ENCODE measurements at places on chromosomes 13 and 19.

DNA sequence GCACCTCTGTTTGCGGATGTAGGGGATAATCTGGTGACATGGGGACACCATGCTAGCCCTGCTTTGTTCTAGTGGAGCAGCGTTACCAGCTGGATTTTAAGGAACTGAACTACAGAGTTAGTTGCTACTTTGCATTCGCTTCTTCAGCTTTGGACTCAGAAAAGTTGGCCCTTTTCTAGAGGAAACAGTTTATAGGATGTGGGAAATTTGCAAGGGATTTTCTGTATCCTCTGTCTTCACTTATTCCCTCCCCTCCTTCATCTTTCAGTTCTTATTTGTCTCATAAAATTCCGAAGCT is 2.1 kb downstream of the GATAD2A start:
- peak; percentile 53 for DNase-seq

- DNase-seq: no peak
Measured at GRCh38 chr13:50153401-50153800, 138.2 kb downstream of the KCNRG start.

DNA sequence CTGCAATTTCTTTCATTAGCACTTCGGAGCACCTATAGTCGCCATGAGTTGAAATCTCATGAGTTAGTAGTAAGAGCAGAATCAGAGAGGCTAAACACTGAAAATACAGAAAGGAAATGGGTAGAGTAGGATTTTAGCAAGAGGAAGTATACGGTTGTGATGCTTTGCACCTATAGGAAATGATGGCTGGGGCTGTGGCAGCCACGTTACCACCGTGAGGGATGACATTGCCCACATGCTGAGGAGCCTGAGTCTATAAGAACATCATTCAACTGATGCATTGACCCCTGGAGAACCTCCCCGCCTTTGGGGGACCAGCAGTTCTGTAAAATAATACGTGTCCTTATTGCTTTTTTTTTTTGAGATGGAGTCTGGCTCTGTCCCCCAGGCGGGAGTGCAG is 20.4 kb downstream of the FAM187B start:
- no peak for DNase-seq

GRCh38 chr13:80924596-80924995 is 583.7 kb upstream of the SPRY2 start:
- DNase-seq: no peak

- no peak for DNase-seq
Measured at GRCh38 chr13:43424412-43424811, 362.4 kb downstream of the ENOX1 start.

GRCh38 chr19:11639245-11639601 is 41.9 kb downstream of the ZNF627 start:
- no peak for DNase-seq
